Effector memory CD4-positive, alpha-beta T cell (primary cell): ENCODE measurements at places on chromosomes 13 and 19.

GRCh38 chr19:14031719-14032480 is at the start of gene IL27RA:
IL27RA (plus strand) TSS chr19:14031762; CDS start chr19:14031873, 111 bp downstream.
- peak; percentile 71 for DNase-seq

DNA sequence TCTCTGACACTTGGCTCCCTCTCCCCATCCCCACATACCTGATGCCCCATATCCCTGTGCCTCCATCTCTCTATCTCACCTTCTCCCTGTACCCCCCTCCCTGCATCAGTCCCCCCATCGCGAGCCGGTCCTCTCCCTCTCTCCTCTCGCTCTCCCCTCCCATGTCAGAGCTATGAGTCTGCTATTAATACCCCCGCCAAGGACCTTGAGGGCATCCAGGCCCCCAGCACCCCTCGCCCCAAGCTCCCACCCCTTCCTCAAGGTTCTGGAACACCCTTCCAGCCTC is 1.6 kb downstream of the GRIN2D start:
- DNase-seq: no peak

DNA sequence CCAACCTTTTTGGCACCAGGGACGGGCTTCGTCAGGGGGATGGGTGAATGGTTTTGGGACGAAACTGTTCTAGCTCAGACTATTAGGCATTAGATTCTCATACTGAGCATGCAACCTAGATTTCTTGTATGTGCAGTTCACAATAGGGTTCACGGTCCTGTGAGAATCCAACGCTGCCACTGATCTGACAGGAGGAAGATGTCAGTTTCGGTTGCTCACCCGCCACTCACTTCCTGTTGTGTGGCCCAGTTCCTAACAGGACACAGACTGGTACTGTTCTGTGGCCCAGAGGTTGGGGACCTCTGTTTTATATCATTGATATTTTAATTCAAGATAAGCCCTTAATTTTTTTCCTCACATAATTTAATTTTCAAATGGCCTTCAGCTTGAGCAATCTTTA is 26.7 kb upstream of the TDRD3 start:
- DNase-seq: no peak

DNA sequence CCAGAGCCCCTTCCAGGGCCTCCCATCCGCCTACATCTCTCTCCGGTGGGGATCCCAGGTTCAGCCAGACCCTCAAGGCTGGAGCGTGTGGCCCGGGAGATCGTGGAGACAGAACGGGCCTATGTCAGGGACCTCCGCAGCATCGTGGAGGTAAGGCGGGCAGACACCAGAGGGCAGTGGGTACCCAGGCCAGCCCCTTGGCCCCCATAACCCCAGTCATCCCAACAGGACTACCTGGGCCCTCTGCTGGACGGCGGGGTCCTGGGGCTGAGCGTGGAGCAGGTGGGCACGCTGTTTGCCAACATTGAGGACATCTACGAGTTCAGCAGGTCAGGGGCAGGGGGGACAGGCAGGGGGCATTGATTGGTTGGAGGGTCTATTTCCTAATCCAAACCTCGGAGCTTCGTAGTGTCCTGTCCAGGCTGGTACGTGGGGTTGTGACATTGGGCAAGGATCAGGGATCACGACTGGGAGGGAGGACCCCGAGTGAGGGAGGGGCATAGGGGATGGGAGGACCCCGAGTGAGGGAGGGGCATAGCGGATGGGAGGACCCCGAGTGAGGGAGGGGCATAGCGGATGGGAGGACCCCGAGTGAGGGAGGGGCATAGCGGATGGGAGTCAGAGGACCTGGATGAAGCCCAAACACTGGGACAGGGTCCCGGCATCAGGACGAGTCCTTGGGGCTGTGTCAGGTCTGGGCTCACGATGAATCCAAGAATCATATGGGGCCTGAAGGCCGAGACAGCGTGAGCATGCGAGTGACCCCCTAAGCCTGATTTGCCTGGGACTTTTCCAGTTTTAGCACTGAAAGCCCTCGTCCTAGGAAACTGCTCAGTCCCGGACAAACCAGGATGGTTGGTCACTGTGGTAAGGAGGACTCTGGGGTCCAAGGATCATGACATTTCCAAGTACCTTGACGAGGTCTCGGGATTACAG is 2.9 kb downstream of the PLEKHG2 start:
- DNase-seq: no peak

GRCh38 chr19:17001603-17002183 is 24.9 kb downstream of the CPAMD8 start:
- DNase-seq: peak; percentile 74

- no peak for DNase-seq
These were observed 1.9 kb downstream of the SLITRK6 start for GRCh38 chr13:85797311-85797710.

GRCh38 chr13:52929846-52930245 is 81.4 kb upstream of the PCDH8 start:
- DNase-seq: no peak

DNA sequence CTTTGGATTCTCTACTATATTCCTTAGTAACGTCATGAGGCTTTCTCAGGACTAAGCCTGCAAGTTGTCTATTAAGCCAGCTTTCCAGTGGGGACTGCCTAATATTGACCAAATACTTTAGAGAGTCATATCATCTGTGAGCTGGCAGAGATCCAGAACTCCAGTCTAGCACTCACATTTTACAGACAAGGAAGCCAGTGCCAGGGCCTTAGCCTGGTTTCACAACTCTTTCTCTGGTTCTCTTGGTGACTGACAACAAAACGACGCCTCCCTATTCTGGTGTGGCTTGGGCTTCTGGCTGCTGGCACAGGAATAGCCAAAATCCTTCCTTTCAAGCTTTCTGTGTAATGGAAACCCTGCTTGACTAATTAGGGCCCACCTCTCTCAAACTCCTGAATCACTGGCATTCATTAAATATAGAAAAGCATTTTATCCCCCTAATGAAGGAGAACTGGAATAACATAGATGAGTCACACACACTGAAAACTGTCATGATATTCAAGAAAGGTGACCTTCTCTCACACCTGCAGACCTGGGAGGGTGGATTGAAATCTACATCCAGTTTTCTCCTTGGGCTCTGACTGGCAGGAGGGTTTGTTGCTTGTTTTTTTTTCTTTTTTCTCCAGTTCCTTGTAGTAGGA is 75.2 kb upstream of the UBL3 start:
- no peak for DNase-seq

GRCh38 chr19:14158276-14159023 is 22.1 kb upstream of the ASF1B start:
- DNase-seq: no peak

- DNase-seq: no peak
These were observed 11.7 kb downstream of the PLIN4 start for GRCh38 chr19:4506449-4507149.

GRCh38 chr13:59229401-59229800 is 934.3 kb downstream of the DIAPH3 start:
- DNase-seq: no peak

- DNase-seq: peak; percentile 73
These were observed 3.3 kb downstream of the CFD start for GRCh38 chr19:862581-863314.

DNA sequence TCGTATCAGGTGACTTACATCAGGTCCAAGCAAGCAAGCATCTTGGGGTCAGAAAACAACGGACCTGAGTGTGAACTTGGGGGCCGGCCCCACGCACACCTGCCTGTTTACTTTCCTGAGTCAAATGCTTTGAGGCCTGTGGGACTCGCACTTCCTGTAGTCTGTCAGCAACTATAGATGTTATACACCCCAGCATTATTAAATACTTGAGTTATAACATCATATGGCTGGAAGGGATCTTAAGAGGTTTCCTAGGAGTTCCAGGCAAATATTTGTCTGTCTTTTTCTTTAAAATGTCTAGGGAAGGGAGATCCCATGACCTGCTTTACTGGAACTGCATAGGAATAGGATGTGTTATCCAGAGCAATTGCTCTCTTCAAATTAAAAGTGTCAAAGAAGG is 280.6 kb downstream of the SHISA2 start:
- no peak for DNase-seq

DNA sequence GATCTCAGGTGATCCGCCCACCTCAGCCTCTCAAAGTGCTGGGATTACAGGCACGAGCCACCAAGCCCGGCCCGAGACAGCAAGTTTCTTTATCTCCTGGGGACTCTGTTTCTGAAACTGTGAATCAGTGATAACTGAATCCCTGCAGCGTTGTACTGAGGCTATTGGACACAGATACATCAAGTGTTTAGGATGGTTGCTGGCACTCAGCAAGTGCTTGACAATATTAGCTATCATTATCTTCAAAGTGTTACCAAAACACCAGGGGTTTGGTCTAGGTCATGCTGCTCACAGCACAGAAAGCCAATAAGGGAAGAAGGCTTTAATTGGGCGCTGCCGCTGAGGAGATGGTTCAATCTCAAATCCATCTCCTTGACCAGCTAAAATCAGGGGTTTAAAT is 20.5 kb upstream of the PNMA8C start:
- DNase-seq: no peak

DNA sequence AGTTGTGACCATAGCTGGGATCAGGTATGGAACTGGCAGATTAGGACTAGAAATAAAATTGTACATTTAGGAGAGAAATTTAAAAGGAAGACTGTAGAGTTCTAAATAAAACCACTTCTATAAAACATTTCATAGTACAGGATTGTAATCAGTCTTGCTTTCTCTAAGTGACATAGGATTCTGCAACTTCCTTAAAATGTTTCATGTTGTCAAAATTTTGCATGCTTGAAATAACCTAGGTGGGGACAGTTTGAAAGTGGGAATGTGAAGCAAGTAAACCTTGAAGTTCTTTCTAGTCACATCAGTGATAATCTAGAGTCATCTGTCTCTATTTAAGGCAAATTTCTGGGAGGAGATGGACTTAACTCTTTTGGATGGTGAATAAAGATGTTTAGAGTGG is 6.7 kb downstream of the TM9SF2 start:
- no peak for DNase-seq

DNA sequence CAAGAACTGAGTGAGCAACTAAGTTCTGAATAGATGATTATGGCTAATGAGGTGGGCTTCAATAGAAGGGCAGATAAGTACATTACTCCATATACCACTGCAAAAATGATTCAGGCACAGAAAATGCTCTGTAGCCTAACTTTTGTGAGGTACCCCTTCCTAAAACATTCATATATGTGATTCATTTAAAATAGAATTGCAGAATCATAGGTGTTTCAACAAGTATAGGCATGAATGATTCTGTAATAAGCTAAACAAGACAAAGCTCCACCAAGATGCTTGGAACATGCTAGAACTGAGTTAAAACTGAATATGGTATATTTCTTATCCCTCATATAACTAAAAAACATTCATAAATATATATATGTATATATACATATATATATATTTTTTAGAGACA is 12.1 kb downstream of the KBTBD7 start:
- no peak for DNase-seq

GRCh38 chr19:47673426-47673825 is 39.8 kb upstream of the EHD2 start:
- DNase-seq: no peak

GRCh38 chr13:77749344-77749880 is 51.9 kb downstream of the SLAIN1 start:
- no peak for DNase-seq

DNA sequence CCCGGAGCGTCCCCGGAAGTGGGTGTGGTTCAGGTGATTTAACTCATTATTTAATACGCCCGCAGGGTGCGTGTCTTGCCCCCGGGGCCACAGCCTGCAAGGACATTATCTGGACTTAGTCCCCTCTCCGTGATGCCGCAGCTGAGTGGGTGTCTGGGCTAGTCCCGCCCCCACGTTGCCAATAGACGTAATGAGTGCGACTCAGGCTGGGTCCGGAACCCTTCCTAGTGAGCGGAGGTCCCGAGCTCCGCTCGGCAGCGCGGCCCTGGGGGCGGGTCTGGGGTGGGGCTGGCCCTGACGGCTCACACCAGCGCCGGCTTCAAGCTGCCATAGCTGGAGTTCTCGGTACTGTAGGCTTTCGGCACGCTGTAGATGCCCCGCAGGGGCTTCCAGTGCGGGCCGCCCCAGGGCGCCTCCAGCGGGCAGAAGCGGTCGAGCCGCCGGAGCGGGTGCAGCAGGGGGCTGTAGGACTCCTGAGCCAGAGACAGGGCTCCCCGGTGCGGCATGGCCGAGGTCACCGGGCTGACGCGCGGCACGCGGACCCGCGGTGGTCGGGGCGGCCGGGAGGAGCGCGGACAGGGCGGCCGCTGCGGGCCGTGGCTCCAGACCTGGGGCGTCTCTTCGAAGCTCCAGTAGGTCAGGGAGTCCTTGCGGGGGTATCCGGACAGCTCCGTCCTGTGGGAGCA is 918 bp upstream of the LHB start:
- peak; percentile 55 for DNase-seq

GRCh38 chr19:14090509-14091080 is at the start of gene SAMD1:
SAMD1 (minus strand) TSS chr19:14090751.
- peak; percentile 83 for DNase-seq

GRCh38 chr19:2982983-2983350 is 5.6 kb downstream of the TLE6 start:
- DNase-seq: no peak

GRCh38 chr13:106010836-106011235 is 524.6 kb downstream of the EFNB2 start:
- no peak for DNase-seq

- peak; percentile 65 for DNase-seq
These were observed 44.5 kb downstream of the RFX2 start for GRCh38 chr19:6065685-6066374.

DNA sequence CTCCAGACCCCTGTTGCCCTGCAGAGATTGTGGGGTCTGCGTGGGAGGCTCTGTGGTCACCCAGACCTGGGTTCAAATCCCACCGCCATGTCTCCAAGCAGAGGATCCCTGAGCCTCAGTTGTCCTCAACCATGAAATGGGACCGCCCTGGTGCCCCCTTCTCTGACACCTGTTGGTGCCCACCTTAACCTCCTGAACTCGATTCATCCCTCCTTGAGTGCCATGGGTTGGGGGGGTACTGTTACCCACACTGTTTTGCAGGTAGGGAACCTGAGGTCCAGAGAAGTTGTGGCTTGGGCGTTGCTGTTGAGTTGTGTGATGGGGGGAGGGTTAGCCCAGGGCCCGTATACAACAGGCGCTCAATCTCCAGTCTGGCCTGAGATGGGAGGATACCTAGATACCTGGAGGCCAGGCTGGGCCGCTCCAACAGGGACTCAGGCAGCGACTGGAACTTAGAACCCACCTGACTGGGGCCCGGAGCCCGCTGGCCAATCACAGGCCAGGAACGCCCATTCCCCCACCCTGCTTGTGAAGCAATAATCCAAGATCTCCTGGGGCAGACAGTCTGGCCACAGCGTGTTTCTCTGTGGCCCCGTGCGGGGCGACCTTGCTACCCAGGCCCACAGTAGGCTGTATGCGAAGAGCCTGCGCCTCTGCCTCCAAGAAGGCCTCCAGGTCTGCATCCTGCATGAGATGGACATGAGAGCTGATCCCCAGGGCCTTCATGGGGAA is 2.8 kb downstream of the ARID3A start:
- no peak for DNase-seq

- peak; percentile 5 for DNase-seq
These were observed 61.2 kb upstream of the WDFY2 start for GRCh38 chr13:51523082-51523518.

- DNase-seq: peak; percentile 70
These were observed 21.9 kb downstream of the GRIN2D start for GRCh38 chr19:48415395-48415794.

- no peak for DNase-seq
These were observed 199.2 kb upstream of the MAB21L1 start for GRCh38 chr13:35675651-35676050.

- DNase-seq: no peak
These were observed 5.8 kb upstream of the DYRK1B start for GRCh38 chr19:39839678-39840327.

GRCh38 chr13:65926750-65927171 is 1303.4 kb downstream of the PCDH9 start:
- DNase-seq: no peak

GRCh38 chr13:87669379-87669978 is 1.7 kb upstream of the SLITRK5 start:
- no peak for DNase-seq
